ENCODE measurements at places on chromosomes 5 and 9.
A peak's percentile ranks its signal among the peaks of the same experiment; 100 is the strongest.

DNA sequence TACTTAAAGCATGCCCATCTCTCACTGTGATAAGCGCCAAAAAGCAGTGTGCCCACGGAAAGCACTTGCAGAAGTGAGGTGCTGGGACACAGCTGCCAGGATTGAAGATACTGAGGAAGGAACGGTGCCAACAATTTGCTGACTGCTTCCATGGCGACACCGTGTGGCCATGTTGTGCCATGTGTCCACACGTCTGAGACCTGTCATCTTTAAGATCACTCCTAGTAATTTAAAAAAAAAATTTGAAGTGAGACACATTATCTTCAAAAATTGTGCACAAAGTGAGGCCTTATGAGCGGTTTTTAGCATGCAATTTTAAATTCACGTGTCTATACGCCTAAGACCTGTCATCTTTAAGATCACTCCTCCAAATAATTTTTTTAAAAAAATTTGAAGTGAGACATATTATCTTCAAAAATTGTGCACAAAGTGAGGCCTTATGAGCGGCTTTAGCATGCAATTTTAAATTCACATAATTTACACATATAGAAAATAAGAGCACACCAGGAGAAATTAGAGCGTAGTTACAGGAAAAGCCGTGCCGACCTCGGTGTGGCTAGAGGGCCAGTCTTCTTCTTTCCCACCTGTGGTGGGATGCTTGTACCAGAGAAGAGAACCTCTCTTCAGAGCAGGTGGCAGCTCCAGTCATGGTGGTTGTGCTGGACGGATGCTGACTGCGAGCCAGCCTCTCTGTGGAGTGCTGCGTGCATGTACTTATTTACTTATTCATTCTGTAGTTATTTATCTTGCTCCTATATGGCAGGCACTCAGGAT is 21.4 kb upstream of the FLT4 start:
- DNase-seq, result peak; percentile 19

DNA sequence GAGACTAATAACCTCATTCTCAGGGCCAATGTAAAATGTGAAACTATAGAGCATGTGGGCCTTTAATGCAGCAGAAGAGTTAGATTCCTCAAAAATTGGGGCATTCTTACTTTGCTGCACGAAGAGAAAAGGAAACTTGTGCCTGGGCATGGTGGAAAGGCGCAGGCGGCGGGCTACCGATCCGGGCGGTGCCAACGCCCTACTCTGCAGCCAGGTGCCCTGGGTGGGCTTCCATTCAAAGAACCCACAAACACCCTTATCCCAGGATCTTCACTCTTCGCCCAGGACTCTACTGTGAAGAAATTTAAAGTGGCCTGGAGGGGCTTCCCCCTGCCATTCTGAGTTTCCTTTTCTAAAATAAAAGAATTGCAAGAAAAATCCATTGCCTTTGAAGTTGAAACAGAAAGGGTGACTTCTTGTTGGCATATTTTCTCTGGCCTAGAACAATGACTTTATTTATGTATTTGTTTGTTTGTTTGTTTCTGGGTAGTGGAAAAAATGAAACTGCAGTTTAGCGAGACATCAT is 124.9 kb downstream of the TMEM161B start:
- DNase-seq, result no peak

DNA sequence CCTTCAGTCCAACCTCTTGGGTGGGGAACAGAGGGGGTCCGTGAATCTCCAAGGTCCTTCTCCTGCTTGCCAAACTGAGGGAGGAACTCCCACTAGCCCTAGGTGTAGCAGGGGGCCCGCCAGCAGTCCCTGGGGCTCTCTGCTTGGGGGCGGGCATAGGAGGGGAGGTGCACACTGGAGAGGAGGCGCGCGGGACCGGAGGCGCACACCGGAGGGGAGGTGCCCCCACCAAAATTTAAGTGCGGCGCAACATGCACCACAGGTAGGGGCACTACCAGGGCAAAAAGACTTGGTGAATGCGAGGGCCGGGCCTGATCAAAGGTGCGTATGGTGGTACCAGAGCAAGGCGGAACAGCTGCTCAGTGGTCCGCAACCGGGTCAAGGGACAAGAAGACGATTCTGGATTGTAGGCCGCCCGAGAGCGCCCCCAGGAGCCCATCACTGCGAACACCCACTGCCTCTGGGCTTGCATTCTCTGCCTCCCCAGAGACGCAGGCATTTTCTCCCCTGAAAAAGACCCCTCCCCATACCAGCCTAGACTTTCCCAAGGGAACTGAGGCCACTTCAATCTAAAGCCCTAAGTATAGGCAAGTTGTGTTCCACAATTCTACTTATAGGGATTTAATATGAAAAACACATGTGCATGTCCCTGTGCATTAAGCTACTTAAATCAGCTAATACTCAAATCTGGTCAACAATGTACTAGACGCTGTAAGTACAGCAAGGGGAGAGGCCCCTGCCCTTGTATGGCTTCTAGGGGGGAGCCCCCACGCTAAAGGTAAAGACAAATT is 50.6 kb downstream of the TGFBI start:
- no peak for DNase-seq

- no peak for DNase-seq
Measured at GRCh38 chr9:131669269-131670157, 70.4 kb downstream of the RAPGEF1 start.

DNA sequence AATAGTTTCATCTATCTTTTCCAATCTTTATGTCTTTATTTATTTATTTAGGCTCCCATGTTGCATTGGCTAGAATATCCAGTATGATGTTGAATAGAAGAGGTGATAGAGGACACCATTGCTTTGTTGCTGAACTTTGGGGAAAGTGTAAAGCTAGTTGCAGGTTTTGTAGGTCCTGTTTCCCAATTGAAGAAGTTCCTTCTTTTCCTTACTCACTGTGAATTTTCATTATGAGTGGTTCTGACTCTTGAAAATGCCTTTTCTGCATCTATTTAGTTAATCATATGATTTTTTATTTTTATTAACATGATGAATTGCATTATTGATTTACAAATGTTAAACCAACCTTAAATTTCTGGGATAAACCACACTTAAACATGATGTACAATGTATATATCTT is 58.9 kb upstream of the NR3C1 start:
- DNase-seq, result no peak

GRCh38 chr9:93582115-93582514 is 5.7 kb downstream of the PHF2 start:
- DNase-seq, result no peak

- DNase-seq, result no peak
Measured at GRCh38 chr9:99062549-99062948, 42.4 kb upstream of the TGFBR1 start.

GRCh38 chr9:19460243-19460642 is 51.4 kb downstream of the ACER2 start:
- DNase-seq, result no peak

DNA sequence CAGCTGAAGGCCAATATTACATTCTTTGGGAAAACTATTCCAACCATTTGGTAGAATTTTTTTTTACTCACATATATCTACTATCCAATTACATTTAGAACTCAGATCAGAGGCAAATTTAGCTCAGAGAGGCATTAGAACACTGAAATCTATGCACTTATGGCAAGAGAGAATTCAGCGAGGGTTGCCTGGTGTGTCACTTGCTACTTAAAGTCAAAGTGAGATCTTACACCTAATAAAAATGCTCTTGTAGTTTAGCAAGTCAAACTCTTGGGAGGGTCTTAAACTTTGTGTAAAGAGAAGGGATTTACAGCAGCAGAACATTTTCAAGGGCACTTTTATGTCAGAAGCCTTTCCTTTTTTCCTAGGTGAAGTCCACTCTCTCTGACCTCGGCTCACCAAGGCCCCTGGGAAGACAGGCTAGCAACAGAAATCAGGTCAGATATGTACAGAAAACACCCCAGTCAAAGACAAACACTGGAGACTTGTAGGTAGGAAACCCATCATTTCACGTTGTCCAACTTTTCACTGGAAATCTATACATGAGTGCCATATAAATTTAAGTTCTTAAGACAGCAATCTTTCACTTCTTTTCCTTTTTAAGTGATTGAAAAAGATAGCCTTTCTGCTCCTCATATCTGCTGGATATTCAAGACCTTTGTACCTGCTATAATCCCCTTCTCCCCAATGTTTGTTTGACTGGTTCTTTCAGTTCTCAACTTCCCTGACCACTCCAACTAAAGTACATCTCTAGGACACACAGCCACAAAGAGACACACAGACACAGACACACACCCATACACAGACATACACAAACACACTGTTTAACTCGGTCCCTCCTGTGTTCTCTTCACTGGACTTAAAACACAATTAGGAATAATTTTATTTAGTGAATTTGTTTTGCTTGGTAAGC is 635.8 kb downstream of the PDE4D start:
- DNase-seq, result no peak

DNA sequence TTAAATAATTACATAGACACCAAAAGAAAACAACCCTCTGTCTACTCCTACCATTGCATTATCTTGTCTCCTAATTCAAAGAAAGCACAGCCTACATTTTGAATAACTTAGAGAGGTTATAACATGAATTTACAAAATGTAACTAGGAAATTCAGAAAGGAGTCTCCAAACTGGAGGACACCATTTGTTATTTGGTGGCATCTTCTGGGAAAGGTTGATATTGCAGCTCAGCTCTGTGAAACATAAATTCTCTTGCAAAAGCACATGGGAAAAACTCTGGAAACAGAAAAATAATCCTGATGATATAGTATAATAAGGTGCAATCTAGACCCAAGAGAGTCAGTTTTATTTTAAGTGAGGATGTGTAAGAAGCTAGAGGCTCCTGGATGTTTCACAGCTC is 215.3 kb downstream of the MLLT3 start:
- DNase-seq, result no peak
